Muscle of arm (tissue), 14 donors: ENCODE measurements at places on chromosomes 3 and 15. TPM values are rescaled to one million over a fixed set of nuclear protein-coding genes. Genes with fewer than 3 reads are reported as not detected.

DNA sequence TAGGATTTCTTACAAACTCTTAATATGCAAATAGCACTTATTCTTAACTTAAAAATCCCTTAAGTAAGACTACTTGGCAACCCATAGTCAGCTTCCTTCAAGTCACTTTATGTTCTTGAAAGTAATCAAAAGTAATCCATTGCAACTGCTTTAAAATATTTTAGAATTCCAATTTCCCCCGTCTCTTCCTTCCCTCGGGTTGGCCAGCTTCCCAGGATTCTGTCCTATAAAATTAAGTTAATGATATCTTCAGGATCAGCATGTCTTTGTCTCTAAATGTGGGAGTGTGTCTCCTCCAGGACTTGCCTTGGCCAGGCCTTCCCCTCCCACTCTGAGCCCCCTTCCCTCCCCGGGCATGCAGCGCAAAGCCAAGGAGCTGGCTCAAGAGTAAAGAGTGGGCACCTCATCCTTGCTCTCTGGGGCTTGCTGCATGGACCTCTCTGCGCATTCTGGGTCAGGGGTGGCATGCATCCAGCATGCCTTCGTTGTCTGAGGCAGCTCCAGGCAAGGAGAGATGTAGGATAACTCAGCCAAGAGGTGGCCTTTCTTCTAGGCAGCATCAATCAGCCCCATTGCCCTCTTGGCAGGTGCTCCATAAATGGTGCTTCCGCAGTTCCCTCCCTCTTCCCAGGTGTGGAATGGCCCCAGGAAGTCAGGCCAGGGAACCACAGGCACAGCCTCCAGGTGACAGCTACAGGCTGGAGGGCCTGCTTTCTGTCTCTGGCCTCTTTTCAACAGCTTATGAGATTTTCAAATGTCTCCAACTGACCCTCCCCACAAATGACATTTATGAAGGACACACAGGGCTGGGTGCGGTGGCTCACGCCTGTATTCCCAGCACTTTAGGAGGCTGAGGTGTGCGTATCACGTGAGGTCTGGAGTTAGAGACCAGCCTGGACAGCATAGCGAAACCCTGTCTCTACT is 108.7 kb upstream of the ALDH1A3 start:
- DNase-seq: peak; percentile 65

GRCh38 chr3:5296362-5296761 is 108.9 kb downstream of the EDEM1 start:
- no peak for DNase-seq

- DNase-seq: no peak
These were observed 29.6 kb downstream of the CALML4 start for GRCh38 chr15:68175526-68175925.

- peak; percentile 12 for DNase-seq
These were observed 19.1 kb upstream of the RPL22L1 start for GRCh38 chr3:170889132-170889531.

The ASB7 gene
- 9.6 TPM for polyA plus RNA-seq

The UBAP1L gene
- polyA plus RNA-seq: not detected

The COL8A1 gene
- 1.4 TPM for polyA plus RNA-seq

The CNTN4 gene
- 19.0 TPM for polyA plus RNA-seq
